H9 (cell line): ENCODE measurements at places on chromosomes 1 and 21. TPM values are rescaled to one million over a fixed set of nuclear protein-coding genes. Genes with fewer than 3 reads are reported as not detected.

DNA sequence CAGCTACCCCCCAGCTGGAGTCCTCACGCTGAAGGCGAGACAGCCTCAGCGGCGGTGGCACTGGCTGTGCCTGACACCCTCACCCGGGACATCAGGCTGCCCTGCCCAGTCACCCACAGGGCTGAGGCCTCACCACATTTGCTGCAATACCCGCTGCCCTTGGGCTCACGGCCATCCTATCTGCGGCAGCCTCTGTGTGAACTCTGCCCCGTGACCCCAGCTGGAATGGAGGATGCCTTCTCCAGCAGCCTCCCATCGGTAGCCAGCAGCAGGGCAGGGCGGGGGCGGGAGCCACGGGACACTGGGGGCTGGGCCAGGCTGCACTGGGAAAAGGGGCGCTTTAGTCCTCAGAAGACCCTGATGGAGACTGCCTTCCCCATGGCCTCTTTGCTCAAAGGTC is 112.4 kb upstream of the ZBTB40 start:
- H3K4me3 ChIP-seq, result no peak overlapping the region
- no peaks in the 10 kb centered on the region for H3K4me1 ChIP-seq
- no peak for DNase-seq

DNA sequence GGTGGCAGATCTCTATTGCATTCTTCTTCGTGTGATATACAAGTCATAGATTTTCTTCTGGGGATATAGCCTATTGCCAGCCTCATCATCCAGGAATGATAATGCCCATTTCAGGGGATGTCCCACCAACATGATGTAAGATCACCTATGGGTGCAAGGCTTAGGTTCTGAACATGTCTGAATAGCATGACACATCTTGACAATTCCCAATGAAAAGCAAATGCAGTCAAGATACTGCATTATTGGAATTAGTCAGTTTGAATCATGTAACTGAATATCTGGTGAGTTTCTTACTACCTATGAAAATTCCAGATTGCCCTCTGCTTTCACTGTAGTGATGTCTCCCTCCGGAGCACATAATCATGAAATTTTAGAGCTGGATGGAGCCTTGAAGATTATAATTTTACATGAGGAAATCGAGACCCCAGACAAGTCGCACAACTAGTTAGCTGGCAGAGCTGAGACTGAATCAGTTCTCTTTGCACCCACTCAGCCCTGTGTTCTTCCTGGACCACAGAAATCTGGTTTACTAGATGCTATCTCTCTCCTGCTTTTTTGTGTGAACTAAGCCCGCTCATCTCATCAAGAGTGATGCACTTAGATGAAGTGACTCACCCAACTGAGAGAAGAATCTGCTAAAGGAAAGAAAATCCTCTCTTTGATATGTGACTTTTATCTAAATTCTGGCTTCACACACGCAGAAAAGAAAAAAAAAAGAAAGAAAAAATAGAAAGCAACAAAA is 65.0 kb downstream of the WDR64 start:
- H3K36me3 ChIP-seq, result no peaks in the 10 kb centered on the region
- H3K4me1 ChIP-seq, result no peaks in the 10 kb centered on the region
- no peak overlapping the region for H3K27ac ChIP-seq
- H3K4me3 ChIP-seq, result no peak overlapping the region
- no peak for DNase-seq

DNA sequence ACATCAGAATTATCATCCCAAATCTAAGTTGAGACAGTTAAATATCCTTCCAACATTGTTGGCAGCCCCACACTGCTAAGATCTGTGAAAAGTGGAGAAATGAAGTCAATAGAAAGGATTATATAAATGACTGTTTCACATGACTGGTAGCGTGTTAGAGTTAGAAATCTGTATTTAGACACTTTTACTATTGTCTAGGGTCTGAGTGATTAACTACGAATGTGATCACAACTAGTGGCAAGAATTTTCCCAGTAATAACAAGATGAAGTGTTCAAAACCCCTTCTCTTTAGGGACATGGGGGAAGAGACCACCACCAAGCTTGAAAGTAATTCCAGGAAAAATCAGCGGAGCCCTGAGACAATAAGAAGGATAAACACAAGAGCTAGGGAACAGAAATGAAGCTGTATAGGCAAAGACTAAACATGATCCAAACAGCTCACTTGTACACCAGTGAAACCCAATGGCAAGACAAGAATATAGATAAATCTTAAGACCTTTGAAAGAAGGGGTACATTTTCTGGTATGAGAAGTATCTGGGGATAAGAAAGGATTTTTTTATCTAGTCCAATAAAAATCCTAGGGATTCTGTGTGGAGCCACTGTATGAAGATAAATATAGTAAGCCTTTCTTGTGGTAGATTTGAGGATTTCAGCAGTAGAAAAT is 646.6 kb upstream of the USP24 start:
- no peak for DNase-seq
- H3K4me1 ChIP-seq, result no peaks in the 10 kb centered on the region
- no peak overlapping the region for H3K4me3 ChIP-seq
- H3K27ac ChIP-seq, result no peak overlapping the region
- H3K36me3 ChIP-seq, result no peaks in the 10 kb centered on the region

CD52 gene
- 3.8 and 4.1 TPM in 2 replicates for total RNA-seq

GBP6 gene
- not detected in 2 replicates for total RNA-seq
